Cardiac ventricle fibroblast (primary cell): ENCODE measurements at places on chromosomes 12 and 14. TPM values are rescaled to one million over a fixed set of nuclear protein-coding genes. Genes with fewer than 3 reads are reported as not detected.

Gene SAMD15
- total RNA-seq: 1.6 and 2.2 TPM in 2 replicates

Gene TAPBPL
- total RNA-seq: 15.4 and 18.6 TPM in 2 replicates

Gene STAC3
- total RNA-seq: 0.20 and 3.1 TPM in 2 replicates

Gene OTOGL
- 0.15 and 0.31 TPM in 2 replicates for total RNA-seq

Gene MYO1H
- total RNA-seq: not detected in 2 replicates

Gene HOXC6
- not detected in 2 replicates for total RNA-seq

Gene KRT3
- total RNA-seq: not detected in 2 replicates

Gene ZNF385A
- total RNA-seq: 6.2 and 6.9 TPM in 2 replicates

Gene TEAD4
- 9.7 and 15.5 TPM in 2 replicates for total RNA-seq

Gene FRMD6
- 43.9 and 46.4 TPM in 2 replicates for total RNA-seq

Gene TMEM119
- total RNA-seq: 21.3 and 27.7 TPM in 2 replicates

Gene GARIN6
- not detected in 2 replicates for total RNA-seq

Gene IL22
- not detected in 2 replicates for total RNA-seq

Gene DEGS2
- total RNA-seq: not detected in 2 replicates

Gene AQP2
- 0.31 TPM in 1 of 2 replicates, not detected in the other for total RNA-seq

Gene ART4
- total RNA-seq: 12.4 and 15.6 TPM in 2 replicates

Gene LBHD2
- total RNA-seq: not detected in 2 replicates

Gene NPAS3
- 0.06 and 0.10 TPM in 2 replicates for total RNA-seq

Gene RDH12
- not detected in 2 replicates for total RNA-seq

Gene MMP19
- 36.8 and 37.2 TPM in 2 replicates for total RNA-seq

Gene C14orf132
- total RNA-seq: 23.0 and 23.3 TPM in 2 replicates

Gene TAS2R14
- total RNA-seq: 0.98 and 1.6 TPM in 2 replicates

Gene OR6S1
- not detected in 2 replicates for total RNA-seq

Gene CBLN3
- total RNA-seq: 6.6 and 15.3 TPM in 2 replicates

Gene PAX9
- not detected in 2 replicates for total RNA-seq

Gene KSR2
- total RNA-seq: not detected in 2 replicates

Gene RNASE7
- total RNA-seq: not detected in 2 replicates

Gene LGR5
- 0.24 and 0.50 TPM in 2 replicates for total RNA-seq

Gene GNPTAB
- 11.3 and 15.8 TPM in 2 replicates for total RNA-seq

Gene CAPS2
- total RNA-seq: 1.5 and 2.4 TPM in 2 replicates

Gene C12orf42
- not detected in 2 replicates for total RNA-seq

Gene OR4K2
- total RNA-seq: not detected in 2 replicates

Gene MYF5
- not detected in 2 replicates for total RNA-seq
